ENCODE measurements at places on chromosomes 2 and 18. TPM values are rescaled to one million over a fixed set of nuclear protein-coding genes. Genes with fewer than 3 reads are reported as not detected.

GRCh38 chr2:131659168-131659572, 131.5 kb downstream of the CCDC74A start:
- no peak for DNase-seq

GRCh38 chr2:17749753-17750438, 3.7 kb downstream of the SMC6 start:
- DNase-seq = no peak

- DNase-seq = no peak
Measured at GRCh38 chr2:71101656-71102055, 28.4 kb downstream of the MCEE start.

Gene COL4A3
- total RNA-seq = 3.4 TPM

Gene APLF
- 2.0 TPM for total RNA-seq

Gene KIF5C
- 2.4 TPM for total RNA-seq

All from pancreas (tissue), 10 donors.